GM20000 (cell line): ENCODE measurements at places on chromosomes 5 and 9.
A peak's percentile ranks its signal among the peaks of the same experiment; 100 is the strongest.

DNA sequence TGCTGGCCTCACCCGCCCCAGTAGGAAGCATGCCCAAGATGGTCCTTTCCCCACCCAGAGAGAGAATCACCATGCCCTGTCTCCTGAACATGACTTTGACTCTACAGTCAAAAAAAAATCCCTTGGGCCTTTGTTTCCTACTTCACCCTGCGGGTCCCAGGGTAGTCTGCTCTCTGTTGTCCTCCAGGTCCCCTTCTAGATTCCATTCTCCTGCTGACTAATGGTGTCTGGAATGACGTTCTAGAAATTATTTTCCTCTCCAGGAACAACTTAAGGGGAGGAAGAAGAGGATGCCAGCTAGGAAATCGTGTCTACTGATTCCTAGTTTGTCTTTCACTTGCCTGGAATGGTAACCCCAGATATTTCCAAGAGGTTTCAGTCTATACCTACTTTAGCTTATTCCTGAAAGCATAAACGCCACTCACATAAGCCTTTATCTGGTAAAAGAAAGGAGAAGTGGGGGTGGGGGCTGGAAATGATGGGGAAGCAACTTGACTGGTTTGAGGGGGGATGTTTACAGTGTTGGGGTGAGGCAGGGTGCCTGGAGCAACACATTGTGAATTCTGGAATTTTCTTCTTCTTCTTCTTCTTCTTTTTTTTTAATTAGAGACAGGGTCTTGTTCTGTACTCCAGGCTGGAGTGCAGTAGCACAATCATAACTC is 93.9 kb downstream of the SNX18 start:
- DNase-seq: no peak

GRCh38 chr5:131164191-131165118 is 601 bp downstream of the HINT1 start:
- DNase-seq: peak; percentile 81

- DNase-seq: no peak
These were observed 602.6 kb upstream of the ADAMTS16 start for GRCh38 chr5:4537489-4537888.

GRCh38 chr5:51810592-51810991 is 427.3 kb downstream of the ISL1 start:
- no peak for DNase-seq

GRCh38 chr5:159905496-159905895 is 10.8 kb upstream of the ADRA1B start:
- no peak for DNase-seq

DNA sequence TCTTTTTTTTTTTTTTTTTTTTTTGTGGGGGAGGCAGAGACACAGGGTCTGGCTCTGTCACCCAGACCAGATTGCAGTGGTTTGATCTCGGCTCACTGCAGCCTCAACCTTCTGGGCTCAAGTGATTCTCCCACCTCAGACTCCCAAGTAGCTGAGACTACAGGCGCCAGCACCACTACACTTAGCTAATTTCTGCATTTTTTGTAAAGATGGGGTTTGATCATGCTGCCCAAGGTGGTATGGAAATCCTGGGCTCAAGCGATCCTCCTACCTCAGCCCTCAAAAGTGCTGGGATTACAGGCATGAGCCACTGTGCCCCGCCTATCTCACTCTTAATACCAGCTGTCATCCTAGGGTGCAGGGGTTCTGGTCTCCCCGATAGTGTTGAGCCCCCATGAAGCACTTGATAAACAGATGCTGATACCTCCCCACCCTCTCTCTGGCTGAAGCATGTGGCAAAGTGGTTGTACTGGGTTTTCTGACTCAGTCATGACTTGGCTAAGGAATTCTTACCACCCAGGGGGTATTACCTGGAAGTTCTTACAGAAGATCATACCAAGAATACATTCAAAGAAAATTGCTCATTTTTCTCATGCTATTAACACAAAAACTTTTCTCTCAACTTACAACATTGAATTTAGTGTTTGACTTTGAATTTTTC is 110.2 kb upstream of the DAPK1 start:
- DNase-seq: no peak

- DNase-seq: peak; percentile 25
These were observed 35.2 kb downstream of the INSYN2B start for GRCh38 chr5:169944922-169945680.

DNA sequence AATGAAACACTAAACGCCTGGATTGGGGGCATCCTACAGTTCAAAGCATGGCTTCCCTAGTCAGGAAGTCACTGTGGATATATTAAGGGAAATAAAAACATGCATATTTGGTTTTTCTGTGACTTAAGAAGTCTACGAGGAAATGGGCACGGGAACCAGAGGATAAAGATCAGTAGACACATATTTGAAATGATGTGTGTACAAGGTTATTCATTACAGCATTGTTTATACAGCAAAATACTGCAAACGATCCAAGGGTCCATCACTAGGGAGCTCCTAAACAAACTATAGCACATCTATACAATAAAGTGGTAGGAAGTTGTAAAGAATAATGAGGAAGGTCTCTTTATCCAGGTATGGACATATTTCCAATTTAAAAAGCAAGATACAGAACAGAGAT is 71.8 kb downstream of the EFNA5 start:
- no peak for DNase-seq

- no peak for DNase-seq
These were observed 203.0 kb downstream of the MED10 start for GRCh38 chr5:6175172-6175854.

- DNase-seq: no peak
These were observed 34.3 kb downstream of the MTMR12 start for GRCh38 chr5:32278406-32278805.

DNA sequence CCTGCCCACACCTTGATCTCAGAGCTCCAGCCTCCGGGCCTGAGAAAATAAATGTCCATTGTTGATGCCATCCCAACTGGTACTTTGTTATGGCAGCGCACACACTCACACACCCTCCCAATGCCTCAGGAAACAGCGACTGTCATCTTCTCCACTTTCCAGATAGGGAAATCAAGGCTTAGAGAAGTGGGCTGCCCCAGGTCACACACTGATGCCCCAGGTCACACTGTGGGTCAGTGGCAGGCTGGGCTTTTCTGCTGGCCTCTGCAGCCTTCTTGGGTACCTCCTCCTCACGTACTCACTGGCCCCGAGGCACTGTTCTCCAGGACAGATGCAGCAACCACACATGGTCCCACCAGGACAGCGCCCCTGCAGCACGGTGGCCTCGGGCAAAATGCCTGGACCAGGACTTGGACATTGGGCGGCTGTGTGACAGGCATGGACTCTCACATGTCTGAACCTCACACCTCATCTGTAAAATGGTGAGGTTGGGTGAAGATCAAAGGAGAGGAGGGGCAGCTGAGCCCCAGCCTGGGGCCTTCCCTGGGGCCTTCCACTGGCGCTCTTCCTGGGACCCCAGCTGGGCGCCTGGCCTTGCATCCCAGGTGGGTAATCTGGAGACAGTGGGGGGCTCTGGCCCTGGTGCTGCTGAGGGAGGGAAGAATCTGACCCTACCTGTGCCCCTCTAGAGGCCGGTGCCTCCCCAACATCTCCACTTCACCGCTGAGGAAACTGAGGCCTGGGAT is 156.0 kb downstream of the COL23A1 start:
- DNase-seq: no peak

DNA sequence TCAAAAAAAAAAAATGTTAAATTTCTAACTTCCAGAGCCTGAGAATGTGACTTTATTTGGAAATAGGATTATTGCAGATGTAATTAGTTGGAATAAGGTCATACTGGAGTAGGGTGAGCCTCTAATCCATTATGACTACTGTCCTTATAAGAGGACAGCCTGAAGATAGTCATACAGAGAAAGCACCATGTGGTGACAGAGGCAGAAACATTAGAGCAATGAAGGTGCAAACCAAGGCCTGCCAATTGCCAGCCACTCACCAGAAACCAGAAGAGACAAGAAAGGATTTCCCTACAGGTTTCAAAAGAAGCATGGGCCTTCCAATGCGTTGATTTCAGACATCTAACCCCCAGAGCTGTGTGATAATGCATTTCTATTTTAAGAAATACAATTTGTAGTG is 659.2 kb upstream of the CHD1 start:
- no peak for DNase-seq

DNA sequence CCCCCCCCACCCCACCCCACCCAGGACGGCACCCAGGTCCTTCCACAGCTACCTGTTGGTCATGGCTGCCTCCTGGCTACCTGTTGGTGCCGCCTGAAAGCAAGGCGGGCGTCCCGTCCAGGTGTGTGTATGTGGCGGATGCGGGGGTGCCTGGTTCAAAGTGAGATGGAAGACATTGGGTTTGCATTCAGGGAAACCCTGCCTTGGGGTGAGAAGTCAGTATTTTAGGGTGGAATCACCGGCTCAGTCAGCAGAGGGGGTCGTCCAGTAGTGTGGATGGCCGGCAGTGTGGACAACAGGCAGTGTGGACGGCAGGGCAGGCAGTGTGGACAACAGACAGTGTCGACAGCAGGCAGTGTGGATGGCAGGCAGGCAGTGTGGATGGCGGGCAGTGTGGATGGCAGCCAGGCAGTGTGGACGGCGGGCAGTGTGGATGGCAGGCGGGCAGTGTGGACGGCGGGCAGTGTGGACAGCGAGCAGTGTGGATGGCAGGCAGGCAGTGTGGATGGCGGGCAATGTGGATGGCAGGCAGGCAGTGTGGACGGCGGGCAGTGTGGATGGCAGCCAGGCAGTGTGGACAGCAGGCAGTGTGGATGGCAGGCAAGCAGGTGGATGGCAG is 28.0 kb downstream of the NKD2 start:
- no peak for DNase-seq

DNA sequence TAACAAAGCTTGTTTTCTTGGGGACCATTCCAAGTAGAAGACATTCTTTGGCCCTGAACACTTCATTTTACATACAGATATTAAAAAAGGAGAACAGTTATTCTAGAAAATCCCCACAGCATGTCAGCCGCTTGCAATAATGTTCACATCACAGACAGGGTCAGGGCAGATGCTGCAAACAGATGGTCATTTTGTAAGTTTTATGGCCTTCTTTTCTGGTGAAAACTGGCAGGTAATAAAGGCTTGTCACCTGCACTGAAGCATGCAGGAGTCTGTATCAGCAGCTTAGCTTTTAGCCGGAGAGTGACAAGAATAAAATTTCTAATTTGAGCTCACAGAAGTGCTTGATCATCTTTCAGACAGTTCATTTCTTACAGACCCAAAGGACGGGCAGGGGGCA is 220.9 kb upstream of the DAP start:
- no peak for DNase-seq

DNA sequence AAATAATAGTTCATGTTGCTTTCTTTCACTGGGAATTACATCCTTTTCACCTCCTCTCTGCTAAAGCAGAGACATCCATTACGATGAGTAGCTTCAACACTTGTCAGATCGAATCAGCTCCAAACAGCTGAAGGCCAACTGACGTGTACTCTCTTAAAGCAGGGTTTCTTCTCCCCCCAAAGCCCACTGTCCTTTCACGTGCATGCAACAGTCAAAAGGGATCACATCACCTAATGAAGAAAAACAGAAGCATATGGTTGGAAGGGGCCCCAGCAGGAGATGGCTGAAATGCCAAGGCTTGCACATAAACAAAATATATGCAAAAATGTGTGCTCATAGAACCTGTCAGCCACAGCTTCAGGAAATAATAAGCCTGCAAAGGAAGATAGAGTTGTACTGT is 421.6 kb downstream of the ANXA1 start:
- DNase-seq: no peak

DNA sequence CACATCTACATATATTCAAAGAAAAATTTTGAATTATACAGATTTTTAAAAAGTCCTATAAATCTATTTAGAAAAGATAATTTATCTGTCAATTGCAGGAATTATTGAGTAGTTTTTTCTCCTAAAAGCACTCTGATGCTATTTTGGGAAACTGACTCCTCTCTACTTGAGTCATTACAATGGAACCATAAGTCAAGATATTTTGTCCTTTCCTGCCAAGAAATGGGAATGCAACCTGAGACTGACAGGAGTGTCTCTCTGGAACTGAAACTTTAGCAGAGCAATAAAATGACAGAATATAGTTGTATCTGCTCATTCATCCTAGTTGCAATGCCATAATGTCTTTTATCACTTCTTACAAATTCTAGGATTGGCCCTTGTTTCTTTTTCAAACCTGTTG is 48.6 kb downstream of the CARTPT start:
- DNase-seq: no peak

GRCh38 chr9:95740217-95741004 is 135.1 kb upstream of the ERCC6L2 start:
- no peak for DNase-seq

GRCh38 chr5:23316060-23316591 is 191.3 kb upstream of the PRDM9 start:
- no peak for DNase-seq

GRCh38 chr5:135491552-135492318 is 39.6 kb upstream of the TIFAB start:
- DNase-seq: no peak

- DNase-seq: no peak
These were observed 66.4 kb downstream of the ELL2 start for GRCh38 chr5:95895251-95895650.
